ENCODE measurements at places on chromosomes 2 and 18.

GRCh38 chr2:238843476-238843875 lies 4.4 kb upstream of the TWIST2 start:
- DNase-seq = no peak

GRCh38 chr2:219851169-219851568 lies 223.7 kb downstream of the SLC4A3 start:
- no peak for DNase-seq

DNA sequence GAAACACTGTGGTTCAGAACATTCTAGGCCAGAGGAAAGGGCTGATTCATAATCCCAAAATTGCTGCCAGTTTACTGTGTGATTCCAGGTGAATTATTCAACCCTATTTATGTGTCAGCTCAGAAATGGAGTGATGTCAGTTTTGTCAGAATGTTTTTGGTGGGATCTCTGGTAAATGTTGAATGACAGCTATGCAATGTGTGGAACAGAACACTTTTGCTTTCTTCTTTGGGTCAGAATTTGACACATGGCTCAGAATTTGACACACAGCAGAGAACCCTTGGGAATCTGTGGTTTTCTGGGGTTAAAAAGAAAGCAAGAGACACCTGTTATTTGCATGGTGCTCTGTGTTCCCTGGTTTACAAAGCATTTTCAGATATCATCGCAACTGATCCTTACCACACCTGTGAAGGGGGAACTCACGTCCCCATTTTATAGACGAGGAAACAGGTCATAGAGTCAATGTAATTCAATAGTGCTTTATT lies 1.6 kb upstream of the MTA3 start:
- no peak for DNase-seq

GRCh38 chr2:9594366-9595054 lies 36.3 kb downstream of the YWHAQ start:
- DNase-seq = no peak

GRCh38 chr2:206379266-206379665 lies 64.1 kb upstream of the ADAM23 start:
- no peak for DNase-seq

GRCh38 chr2:201779901-201780673 lies 646 bp downstream of the ALS2 start:
- no peak for DNase-seq

- DNase-seq = no peak
These were observed 29.9 kb downstream of the PELI1 start for GRCh38 chr2:64114063-64114911.

- no peak for DNase-seq
These were observed 187.4 kb downstream of the ALK start for GRCh38 chr2:29733965-29734364.
